Bladder microvascular endothelial cell (primary cell): ENCODE measurements at places on chromosomes 3 and 15. TPM values are rescaled to one million over a fixed set of nuclear protein-coding genes. Genes with fewer than 3 reads are reported as not detected.

The ZNF148 gene
- total RNA-seq: 16.4 and 40.3 TPM in 2 replicates

The ADAMTS17 gene
- total RNA-seq: 0.38 TPM in 1 of 2 replicates, not detected in the other

The STRIT1 gene
- not detected in 2 replicates for total RNA-seq

The LDHAL6B gene
- total RNA-seq: not detected in 2 replicates

The MESP2 gene
- not detected in 2 replicates for total RNA-seq

The PCOLCE2 gene
- total RNA-seq: 0.49 and 0.50 TPM in 2 replicates

The RNF13 gene
- 51.2 and 68.2 TPM in 2 replicates for total RNA-seq

The GOLGA6B gene
- total RNA-seq: not detected in 2 replicates

The TNIK gene
- 3.4 and 30.8 TPM in 2 replicates for total RNA-seq

The SST gene
- total RNA-seq: not detected in 2 replicates

The ACAN gene
- total RNA-seq: 0.25 and 8.9 TPM in 2 replicates

The TRH gene
- not detected in 2 replicates for total RNA-seq

The ZPLD1 gene
- total RNA-seq: not detected in 2 replicates

The SLC12A1 gene
- not detected in 2 replicates for total RNA-seq

The ANKRD63 gene
- not detected in 2 replicates for total RNA-seq

The SV2B gene
- 0.65 and 0.69 TPM in 2 replicates for total RNA-seq
